CD4-positive, alpha-beta T cell (primary cell): ENCODE measurements at places on chromosomes 3 and 15.
A peak's percentile ranks its signal among the peaks of the same experiment; 100 is the strongest.

GRCh38 chr15:84570164-84570735 lies 30.6 kb upstream of the ZSCAN2 start:
- peak; percentile 39 for DNase-seq

DNA sequence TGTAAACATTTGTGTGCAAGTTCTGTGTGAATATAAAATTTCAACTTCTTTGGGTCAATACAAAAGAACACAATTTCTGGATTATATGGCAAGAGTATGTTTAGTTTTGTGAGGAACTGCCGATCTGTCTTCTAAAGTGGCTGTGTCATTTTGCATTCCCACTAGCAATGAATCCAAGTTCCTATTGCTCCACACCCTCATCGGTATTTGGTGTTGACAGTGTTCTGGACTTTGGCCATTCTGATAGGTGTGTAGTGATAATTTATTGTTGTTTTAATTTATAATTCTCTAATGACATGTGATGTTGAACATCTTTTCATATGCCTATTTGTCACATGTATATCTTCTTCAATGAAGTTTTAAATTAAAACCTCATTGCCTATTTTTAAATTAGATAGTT lies 58.2 kb upstream of the TMC3 start:
- no peak for DNase-seq

- no peak for DNase-seq
Measured at GRCh38 chr15:36880224-36880912, 220.0 kb downstream of the MEIS2 start.

GRCh38 chr3:54830658-54831057 lies 97.2 kb downstream of the LRTM1 start:
- peak; percentile 12 for DNase-seq

- DNase-seq = no peak
Measured at GRCh38 chr3:31903686-31904431, 77.2 kb downstream of the OSBPL10 start.

GRCh38 chr3:181534781-181535221 lies 176.9 kb upstream of the SOX2 start:
- no peak for DNase-seq

- DNase-seq = no peak
Measured at GRCh38 chr3:71693641-71694040, 31.6 kb downstream of the EIF4E3 start.

DNA sequence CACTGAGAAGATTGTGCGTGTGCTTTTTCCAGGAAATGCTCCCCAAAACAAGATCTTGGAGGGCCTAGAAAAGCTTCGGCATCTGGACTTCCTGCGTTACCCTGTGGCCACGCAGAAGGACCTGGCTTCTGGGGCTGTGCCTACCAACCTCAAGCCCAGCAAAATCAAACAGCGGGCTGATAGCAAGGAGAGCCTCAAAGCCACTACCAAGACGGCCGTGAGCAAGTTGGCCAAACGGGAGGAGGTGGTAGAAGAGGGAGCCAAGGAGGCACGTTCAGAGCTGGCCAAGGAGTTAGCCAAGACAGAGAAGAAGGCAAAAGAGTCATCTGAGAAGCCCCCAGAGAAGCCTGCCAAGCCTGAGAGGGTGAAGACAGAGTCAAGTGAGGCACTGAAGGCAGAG lies 4.8 kb downstream of the MAP1A start:
- DNase-seq = no peak

GRCh38 chr3:154971341-154971740 lies 108.8 kb upstream of the MME start:
- DNase-seq = no peak

DNA sequence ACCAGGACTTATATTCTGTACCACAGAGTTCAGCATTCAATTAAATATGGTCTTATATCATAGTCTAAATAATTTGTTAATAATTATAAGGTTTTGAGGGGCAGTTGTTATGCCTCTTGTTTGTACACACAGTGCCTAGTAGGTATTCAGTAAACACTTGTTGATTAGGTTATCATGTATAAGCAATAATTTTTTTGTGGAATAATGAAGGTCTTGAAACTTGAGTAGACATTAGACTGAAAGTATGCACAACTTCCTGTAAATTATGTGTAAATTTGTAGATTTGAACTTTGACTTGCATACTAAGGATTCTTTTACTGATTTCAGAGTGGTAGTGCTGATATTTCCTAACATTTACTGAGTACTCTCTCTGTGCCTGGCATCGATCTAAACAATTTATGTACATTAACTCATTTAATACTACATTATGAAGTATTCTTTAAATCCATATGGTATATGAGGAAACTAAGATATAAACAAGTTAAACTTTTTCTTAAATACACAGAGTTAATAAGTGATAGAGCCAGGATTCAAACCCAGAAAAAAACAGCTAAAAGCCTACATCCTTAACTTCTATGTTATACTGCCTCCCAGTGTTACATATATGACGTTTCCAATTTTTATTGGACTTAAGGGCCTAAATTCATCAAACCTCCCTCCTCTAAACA lies 65.1 kb downstream of the GLCE start:
- DNase-seq = no peak

GRCh38 chr3:5411786-5412185 lies 224.3 kb downstream of the EDEM1 start:
- no peak for DNase-seq

GRCh38 chr3:12922306-12922705 lies 80.9 kb upstream of the RPL32 start:
- no peak for DNase-seq

DNA sequence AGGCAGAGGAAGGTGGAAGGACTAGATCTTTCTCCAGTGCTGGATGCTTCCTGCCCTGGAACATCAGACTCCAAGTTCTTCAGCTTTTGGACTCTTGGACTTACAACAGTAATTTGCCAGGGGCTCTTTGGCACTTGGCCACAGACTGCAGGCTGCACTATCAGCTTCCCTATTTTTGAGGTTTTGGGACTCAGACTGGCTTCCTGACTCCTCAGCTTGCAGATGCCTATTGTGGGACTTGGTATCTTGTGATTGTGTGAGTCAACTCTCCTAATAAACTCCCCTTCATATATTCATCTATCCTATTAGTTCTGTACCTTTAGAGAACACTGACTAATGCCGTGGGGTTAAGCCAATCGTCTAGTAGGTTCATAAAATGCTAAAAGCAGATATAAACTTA lies 8.8 kb upstream of the B3GNT5 start:
- DNase-seq = peak; percentile 58

DNA sequence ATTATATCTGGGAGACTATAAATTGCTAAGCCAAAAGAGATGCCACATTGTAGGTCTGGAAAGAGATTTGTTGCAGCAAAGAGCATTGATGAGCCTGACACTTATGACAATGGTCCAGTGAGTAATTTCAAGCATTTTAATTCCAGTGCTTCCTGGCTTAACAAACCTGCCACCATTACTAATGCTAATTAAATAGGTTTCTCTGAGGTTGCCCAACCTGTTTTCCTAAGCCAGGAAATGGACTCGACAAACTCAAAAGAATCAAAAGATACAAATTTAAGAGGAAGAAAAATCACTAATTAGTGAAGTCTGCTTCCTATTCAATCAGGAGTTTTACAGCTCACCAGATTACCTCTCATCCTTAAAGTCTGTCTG lies 36.7 kb upstream of the CTDSPL start:
- DNase-seq = no peak

DNA sequence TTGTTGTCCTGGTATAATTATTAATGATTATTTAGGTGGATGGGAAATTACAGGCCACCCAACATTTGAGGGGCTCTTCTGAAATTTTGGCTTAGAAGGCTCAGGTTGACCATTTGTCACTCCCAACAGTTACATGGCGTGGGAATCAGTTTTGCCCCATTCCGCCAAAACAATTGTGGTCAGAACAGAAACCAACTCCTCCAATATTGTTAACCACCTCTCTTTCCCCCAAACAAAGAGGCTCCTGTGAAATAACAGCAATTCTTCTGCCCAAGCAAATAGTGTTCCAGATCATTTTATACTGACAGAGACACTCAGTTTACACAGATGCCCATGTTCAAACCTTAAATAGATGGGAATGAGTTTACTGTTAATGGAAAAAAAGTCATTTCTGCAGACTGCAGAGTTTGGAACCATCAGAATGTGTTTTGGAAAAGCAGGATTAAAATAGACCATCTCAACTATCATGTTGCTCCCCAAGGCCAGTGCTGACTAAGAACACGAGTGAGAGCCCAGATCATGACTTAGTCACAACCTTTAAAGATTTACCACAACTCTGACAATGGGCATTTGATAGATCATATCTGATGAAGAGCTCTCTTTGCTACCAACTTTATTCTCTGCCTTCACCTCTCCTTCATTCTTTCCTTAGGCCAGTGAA lies 102.1 kb downstream of the DUT start:
- no peak for DNase-seq

GRCh38 chr3:74271541-74271940 lies 342.9 kb downstream of the CNTN3 start:
- no peak for DNase-seq

- no peak for DNase-seq
Measured at GRCh38 chr3:105006164-105006563, 360.5 kb upstream of the ALCAM start.

DNA sequence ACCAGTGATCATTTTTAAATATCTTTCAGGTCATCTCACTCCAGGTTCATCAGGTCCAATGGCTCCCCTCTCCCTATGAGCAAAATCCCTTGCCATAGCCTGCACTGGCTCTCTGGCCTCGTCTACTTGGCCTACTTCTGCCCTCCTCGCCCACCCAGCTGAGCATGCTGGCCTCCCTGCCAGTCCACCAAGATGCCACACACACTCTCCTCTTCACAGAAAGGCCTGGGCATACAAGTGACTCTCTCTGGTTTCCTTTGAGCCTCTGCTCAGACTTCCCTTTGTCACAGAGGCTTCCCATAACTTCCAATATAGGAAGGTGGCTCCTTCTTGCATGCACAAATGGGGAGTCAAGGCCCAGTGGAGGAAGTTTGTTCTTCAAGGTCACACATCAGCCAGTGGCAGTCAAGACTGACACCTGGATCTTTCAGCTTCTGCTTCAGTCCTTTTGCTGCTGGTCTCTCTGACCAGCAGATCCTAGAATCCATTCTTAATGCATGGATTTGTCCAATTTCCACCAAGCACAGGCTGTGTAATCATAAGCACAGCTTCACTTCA lies 223.2 kb upstream of the HES1 start:
- no peak for DNase-seq

DNA sequence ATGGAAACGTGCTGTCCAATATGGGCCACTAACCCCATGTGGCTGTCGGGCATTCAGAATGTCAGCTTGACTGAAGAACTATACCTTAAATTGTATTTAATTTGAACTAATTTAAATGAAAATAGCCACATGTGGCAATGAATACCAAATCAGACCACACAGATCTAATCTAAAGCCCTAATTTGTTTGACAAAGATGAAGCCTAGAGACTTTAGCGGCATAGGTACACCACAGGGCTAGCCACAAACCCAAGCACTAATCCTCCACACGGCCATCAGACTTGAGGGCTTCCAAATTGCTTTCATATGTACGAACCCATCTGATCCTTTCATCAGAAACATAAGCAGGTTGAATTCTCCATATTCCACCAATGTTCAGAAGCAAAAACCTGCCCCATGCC lies 81.4 kb downstream of the SHQ1 start:
- no peak for DNase-seq

GRCh38 chr3:127043041-127043641 lies 60.2 kb downstream of the PLXNA1 start:
- DNase-seq = no peak

DNA sequence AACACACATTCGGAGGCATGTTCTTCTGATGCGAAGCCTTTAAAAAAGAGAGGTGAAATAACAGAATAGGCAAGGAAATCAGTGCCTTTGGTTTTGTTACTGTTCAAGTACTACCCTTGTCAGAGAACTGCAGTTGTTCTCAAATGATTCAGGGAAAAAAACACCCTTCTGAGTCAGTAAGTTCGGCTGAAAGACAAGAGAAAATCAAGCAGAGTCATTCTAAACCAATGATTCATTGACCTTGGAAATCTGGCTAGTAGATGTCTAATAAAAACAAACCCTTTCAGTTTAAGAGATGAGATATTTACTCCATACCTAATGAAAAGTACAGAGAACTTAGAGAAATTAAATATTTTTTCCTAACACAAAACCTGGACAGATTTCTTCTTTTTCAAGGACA lies 72.7 kb upstream of the ABI3BP start:
- DNase-seq = no peak

GRCh38 chr15:73965758-73966113 lies 26.4 kb downstream of the STOML1 start:
- no peak for DNase-seq

DNA sequence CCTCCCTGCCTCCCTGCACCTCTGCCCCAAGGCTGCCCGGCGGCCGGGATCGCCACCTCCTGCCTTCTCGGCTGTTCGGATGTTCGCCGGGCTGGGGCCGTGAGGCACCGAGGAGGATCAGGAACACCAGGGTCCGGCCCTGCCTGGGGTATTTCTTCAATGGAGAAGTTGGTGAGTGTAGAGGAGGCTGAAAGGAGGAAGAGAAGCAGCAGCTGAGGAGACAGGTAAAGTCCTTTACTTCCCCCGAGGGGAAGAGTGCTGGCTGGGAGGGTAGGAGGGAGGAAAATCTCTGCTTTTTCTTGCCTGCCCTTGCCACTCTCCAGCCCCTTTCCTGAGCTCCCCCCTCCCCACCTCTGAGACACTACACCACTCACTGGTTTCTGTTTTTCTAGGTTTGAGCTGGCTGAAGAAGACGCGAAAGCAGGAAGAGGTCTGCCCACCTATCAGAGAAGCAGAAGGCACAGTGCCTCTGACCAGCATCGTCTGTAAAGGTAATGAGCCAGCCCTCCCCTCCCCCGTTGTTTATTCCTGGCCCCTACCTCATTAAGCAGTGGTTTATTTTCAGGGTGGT lies 519 bp downstream of the ASB7 start:
- DNase-seq = peak; percentile 14

- no peak for DNase-seq
Measured at GRCh38 chr3:32113566-32113965, 7.1 kb downstream of the GPD1L start.

DNA sequence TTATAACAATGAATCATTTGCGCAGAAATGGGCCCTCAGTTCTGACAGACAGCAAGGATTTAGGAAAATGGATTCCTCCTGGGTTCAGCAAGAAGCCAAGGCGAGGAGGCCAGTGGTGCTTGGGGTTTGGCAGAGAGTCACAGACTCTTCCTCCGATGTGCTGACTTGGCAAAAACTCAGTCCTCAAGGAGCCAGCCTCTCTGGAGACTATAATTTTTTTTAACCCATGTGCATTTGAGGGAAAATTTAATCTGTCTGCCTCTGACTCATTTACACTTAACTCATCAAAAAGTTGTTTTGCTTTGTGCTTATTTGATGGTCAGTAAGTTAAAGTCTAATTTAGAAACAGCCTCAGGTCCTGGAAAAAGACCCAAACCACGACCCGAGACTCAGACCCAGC lies 34.2 kb upstream of the SLC24A5 start:
- DNase-seq = no peak

GRCh38 chr15:43463507-43463906 lies 29.4 kb downstream of the TP53BP1 start:
- DNase-seq = no peak

DNA sequence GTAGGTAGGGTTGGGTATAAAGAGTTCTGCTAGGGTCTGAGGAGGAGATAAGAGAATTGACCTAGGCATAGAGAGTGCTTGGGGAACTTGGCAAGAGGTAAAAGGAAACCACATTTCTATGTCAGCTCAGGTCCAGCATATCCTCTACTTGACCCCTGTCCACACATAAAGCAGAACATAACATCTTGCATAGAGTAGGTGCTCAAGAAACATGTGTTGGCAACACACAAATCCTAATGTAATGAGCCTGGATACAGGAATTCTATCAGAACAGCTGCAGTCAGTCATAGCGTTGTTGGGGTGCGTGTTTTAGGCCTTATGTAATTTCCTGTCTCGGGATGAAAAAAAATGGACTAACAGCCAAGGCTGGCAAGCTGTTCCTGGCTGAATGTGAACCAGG lies 35.0 kb upstream of the PLCL2 start:
- DNase-seq = no peak
